Pancreas (tissue), 10 donors: ENCODE measurements at places on chromosomes 16 and 17. TPM values are rescaled to one million over a fixed set of nuclear protein-coding genes. Genes with fewer than 3 reads are reported as not detected.

LRRC37A3 gene
- 6.8 TPM for polyA plus RNA-seq

FASN gene
- polyA plus RNA-seq = 50.2 TPM

PIPOX gene
- 2.9 TPM for polyA plus RNA-seq

TEKT1 gene
- not detected for polyA plus RNA-seq

PLLP gene
- 34.3 TPM for polyA plus RNA-seq

MYOCD gene
- 0.14 TPM for polyA plus RNA-seq

CLEC10A gene
- polyA plus RNA-seq = 1.3 TPM

TNFRSF13B gene
- polyA plus RNA-seq = not detected

ATP2A1 gene
- polyA plus RNA-seq = 0.84 TPM

KIF18B gene
- 0.05 TPM for polyA plus RNA-seq

NRN1L gene
- polyA plus RNA-seq = 4.2 TPM

IGFALS gene
- 8.2 TPM for polyA plus RNA-seq

- no peak for DNase-seq
Observed at GRCh38 chr16:31204871-31205666, 2.5 kb upstream of the PYCARD start.

- DNase-seq = no peak
Observed at GRCh38 chr17:72514321-72514861, 393.6 kb downstream of the SOX9 start.

GRCh38 chr17:38598536-38598935 is 7.2 kb downstream of the SRCIN1 start:
- DNase-seq = peak; percentile 69

DNA sequence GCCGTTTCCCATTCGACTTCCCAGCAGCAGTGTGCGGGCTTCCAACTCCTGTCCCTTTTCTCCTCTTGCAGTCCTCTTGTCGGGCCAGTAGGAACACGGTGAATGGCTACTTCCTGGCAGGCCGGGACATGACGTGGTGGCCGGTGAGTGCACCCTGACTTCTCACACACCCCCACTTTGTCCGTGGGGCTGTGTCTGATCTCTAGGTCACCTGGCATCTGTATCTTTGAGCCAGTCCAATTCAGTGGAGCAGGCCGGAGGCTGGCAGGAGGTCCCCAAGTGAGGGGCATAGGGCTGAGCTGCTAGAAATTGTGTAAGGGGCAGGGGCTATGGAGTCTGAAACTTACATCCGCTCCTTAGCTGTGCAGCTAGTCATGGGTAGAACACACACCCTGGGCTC is 6.6 kb downstream of the SLC5A10 start:
- DNase-seq = no peak

- no peak for DNase-seq
Observed at GRCh38 chr17:58262149-58262548, 18.6 kb downstream of the MPO start.

DNA sequence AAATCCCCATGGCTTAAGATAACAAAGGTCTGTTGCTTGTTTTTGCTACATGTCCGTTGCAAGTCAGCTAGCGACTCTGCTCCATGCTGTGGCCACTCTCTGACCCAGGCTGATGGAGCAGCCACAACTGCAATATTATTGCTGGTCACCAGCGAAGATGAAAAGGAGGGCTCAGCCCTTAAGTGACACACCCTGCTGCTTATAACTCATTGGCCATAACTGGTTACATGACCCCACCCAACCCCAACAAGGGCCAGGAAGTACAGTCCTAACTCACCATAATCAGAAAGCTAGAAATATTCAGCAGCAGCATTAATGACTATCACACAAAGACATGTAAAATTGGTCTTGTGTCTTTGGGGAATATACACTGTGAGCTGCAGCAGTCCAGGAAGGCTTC is 224.3 kb downstream of the SOX9 start:
- no peak for DNase-seq

GRCh38 chr16:29678691-29679267 is at the start of gene QPRT:
Gene QPRT, plus strand, starts transcription at chr16:29679180. Its CDS starts 18 bp downstream, at chr16:29679198.
- peak; percentile 73 for DNase-seq

- DNase-seq = no peak
Observed at GRCh38 chr16:7216719-7217118, 115.9 kb upstream of the RBFOX1 start.

DNA sequence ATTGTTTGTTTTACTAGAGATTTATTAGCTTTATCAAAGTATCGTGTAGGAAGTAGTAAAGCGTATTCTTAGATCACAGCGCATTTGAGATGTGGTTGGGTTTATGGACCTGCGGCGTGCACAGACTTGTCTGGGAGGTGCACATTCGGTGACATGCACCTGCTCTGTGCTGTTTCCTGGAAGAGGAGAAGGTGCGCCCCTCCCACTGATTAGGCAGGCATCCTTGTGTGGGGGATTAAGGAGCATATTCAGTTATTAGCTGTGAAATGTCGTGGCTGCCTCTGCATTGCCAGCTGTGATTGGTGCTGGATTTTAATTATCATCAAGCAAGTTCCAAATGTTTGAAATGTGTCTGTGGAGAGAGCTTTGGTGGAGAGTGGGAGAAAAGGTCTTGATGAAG is 903.8 kb upstream of the RBFOX1 start:
- DNase-seq = no peak

DNA sequence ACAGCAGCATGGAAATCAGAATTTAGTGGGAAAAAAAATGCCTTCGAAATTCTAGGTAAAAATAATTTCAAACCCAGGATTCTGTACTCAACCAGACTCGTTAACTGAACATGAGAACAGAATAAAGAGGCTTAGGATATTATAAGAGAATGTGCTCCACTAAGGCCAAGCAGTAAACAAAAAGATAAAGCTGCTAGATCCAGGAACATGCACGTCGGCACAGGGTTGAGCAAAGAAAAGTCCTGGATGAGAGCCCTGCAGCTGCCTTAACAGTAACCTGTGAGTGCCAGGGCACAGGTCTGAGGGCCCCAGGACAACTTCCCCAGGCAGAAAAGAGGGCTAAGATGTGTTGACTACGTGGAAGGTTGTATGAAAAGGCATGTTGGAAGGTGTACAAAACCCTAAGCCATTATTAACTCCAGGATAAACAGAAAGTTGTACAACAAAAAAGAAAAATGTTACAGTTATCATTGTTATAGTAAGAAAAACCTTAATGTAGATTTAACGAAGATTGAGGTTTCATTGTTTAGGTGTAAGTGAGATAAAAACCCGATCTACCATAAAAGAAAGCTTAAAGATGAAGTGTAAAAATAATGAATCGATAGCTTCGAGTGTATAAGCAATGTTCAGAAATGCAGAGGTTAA is 42.3 kb upstream of the RBFOX3 start:
- DNase-seq = no peak

GRCh38 chr16:82900559-82900958 is 273.8 kb downstream of the CDH13 start:
- DNase-seq = no peak

DNA sequence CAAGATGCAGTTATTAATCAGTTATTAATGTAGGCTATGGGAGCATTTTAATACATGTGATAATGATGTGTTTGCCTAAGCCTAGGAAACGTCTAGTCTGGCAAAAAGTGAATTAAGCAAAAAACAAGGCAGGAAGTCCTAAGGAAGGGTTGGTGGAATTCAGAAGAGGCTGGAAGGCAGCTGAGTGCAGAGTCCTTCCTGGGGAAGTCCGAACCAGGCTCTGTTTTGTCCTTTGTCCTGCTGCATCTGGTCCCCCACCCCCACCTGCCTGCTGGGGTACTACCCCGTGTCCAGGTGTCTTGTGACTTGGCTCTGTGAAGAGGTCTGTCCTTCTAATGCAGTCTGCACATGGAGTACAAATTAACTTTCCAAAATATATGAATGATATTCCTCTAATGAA is 1.5 kb upstream of the MYH10 start:
- no peak for DNase-seq

DNA sequence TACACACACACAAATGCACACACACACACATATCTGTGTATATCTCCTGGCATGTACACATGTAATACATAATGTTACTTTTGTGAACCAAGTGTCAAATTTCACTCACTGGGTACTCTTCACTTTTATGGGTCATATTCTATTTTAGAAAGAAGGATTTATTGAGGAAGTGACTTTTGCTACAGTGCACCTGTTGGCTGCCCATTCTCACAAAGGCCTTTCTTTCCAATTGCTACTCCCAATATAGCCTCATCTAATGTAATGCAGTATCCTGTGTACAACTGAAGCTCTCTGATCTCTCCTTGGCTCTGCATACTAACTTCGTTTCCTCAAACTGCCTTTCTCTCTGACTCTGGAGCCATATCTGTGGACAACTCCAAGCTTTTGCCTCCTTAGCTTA is 107.5 kb downstream of the ABCA8 start:
- DNase-seq = no peak

GRCh38 chr16:23293016-23293415 is 9.1 kb upstream of the SCNN1B start:
- no peak for DNase-seq

- no peak for DNase-seq
Observed at GRCh38 chr17:33732116-33732515, 439.0 kb upstream of the ASIC2 start.

DNA sequence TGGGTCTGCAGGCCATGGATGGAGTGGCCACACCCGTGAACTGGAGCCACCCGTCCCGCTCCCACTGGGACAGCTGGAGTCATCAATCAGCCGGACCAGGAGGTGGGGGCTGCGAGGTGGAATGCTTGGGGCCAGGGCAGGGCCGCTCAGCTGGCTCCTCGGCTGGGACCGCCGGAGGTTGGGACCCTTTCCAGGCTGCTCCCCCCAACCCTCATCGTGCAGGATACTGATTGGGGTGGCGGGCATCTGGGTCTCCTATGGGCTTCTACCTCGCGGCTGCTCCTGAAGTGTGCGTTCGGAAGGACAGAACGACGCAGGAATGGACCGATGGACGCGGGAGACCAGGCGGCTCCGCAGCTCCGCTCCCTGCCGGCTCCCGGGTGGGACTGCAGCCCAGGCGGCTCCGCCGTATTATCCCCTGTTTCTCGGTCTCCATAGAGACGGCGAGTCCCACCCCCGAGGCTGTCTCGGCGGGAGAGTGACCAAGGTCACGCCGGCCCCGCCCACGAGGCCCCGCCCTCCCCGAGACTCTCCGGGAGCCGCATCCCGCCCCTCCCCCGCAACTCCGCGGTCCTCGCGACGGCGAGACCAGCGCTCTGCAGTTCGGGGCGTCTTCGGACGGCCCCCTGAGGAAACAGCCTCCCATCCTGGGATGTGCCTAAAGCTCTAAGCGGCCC is at the start of gene TPPP3:
Gene TPPP3, minus strand, starts transcription at position 388 of the 677 bp plus-strand sequence. CDS start 2,387 bp downstream, outside the sequence.
- peak; percentile 92 for DNase-seq

DNA sequence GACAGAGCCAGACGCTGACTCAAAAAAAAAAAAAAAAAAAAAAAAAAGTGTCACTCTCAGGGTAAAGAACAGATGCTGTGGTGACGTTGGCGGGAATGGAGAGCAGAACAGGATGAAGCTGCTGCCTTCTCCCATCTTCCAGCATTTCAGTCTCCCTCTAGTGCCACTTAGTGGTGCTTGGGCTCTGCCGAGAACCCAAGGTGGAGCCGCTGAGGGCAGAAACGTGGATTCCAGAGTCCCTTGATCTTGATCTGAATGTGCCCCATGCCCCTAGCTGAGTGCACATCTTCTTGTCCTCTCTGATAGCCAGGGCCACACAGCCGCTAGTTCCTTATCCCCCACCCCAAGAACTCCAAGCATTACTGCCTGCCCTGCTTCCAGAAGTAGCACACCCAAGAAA is 43.2 kb upstream of the FA2H start:
- no peak for DNase-seq

DNA sequence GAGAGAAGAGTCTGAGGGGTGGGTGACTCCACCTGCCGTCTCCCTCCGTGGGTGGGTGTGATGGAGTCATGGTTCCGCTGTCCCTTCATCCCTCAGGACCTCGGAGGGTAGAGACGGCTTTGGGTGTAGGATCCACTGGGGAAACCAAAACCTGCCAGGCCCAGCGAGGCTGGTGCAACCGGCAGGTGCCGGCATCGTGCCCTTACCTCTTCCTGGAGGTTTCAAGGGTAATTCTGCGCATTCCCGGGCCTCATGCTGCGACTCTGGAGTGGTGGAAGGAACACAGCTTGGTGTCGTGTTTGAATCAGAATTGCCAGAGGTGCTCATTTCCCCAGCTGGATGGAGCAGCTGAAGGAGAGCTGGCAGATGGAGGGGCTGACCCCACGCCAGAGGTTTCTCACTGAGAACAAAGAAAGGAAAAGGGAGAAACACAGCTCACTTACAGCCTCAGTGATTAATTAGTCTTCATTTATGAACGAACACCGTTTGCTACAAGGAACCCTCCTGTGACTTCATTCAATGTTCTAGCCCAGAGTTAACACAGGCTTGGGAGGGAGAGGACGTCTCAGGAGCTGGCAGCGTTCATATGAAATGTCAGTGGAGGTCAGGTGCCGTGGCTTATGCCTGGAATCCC is 16.3 kb upstream of the ATP2A3 start:
- peak; percentile 34 for DNase-seq

GRCh38 chr17:39391448-39391847 is 10.0 kb downstream of the FBXL20 start:
- no peak for DNase-seq
